ENCODE measurements at places on chromosomes 1 and 21.

GRCh38 chr1:77697441-77697840, 15.0 kb upstream of the ZZZ3 start:
- no peak for DNase-seq

DNA sequence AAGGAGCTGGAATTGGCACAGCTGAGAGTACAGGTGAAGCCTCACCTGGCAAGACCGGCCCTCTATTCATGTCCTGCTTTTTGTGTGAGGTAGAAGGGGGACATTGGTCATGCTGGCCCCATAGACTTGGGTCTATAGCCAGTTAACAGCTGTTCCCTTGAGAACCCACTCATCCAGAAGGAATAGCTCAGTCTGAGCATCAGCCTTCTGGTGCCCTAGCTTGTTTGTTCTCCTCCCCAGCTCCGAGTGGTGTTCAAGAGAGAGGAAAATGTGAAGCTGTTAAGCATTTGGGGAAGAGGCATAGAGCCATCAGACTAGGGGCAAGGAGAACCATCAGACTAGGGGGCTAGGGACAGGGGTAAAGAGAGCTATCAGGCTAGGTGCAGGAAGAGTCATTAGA, 290.9 kb downstream of the SIPA1L2 start:
- DNase-seq = no peak

- DNase-seq = no peak
Measured at GRCh38 chr21:16968436-16968835, 544.4 kb upstream of the CXADR start.

GRCh38 chr1:28428990-28429520, 59.5 kb downstream of the PHACTR4 start:
- DNase-seq = no peak

GRCh38 chr1:87986130-87986866, 657.6 kb downstream of the LMO4 start:
- no peak for DNase-seq

DNA sequence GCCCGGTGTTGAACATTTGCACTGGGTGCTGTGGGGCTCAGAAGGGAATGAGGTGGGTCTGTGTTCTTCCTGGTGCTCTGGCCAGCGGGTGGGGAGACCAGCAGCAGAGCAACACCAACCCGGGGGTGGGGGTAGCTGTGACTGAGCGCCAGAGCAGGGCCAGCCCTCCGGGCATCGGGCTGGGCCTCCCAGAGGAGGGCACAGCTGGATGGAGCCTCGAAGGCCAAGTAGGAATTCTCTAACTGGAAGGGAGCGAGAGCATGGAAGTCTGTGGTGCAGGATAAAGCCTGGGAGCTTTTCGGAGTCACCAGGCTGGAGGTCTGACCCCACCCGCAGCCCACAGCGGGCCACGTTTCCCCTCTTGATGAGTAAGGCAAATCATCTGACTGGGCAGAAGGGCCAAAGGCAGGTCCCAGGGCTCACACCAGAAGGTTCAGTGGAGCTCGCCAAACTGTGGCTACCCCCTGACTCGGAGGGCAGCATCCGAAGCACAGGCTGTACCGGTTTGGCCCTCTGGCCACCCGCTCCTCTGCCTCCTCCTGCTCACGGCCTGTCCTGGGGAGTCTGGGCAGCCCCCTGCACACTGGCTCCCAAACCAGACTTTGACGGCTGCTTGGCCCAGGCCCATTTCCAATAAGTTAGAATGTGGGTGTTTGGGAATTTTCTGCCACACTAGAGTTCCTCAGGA, 18.8 kb downstream of the SLC1A7 start:
- no peak for DNase-seq

DNA sequence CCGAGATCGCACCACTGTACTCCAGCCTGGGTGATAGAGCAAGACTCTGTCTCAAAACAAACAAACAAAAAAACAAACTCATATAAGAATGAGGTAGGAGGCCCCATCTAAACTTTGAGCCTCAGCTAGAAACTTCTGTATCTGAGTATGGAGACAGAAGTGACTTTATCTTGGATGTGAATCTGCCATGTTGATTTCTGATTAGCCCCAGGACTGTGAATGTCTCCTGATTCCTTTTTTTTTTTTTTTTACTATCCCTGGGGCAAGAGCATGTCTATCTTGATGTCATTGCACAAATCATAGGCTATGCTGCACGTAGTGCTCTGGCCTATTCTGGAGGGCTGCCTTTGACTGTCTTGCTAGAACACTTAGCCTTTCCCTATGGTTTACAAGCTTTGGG, 211.0 kb downstream of the PTPRU start:
- DNase-seq = no peak

Measured in suppressor macrophage (primary cell).